ENCODE measurements at places on chromosomes 1 and 21. TPM values are rescaled to one million over a fixed set of nuclear protein-coding genes. Genes with fewer than 3 reads are reported as not detected.

The PER3 gene
- total RNA-seq, result 4.9 TPM

The CFHR1 gene
- not detected for total RNA-seq

The CFAP74 gene
- total RNA-seq, result not detected

The CD5L gene
- not detected for total RNA-seq

The DNAJC28 gene
- total RNA-seq, result 1.5 TPM

The ACADM gene
- 22.2 TPM for total RNA-seq

The HIVEP3 gene
- 0.71 TPM for total RNA-seq

The SLC9A1 gene
- 3.4 TPM for total RNA-seq

The BTBD19 gene
- total RNA-seq, result 4.3 TPM

The ARHGEF19 gene
- total RNA-seq, result 5.5 TPM

The GFI1 gene
- under 0.01 TPM for total RNA-seq

Measured in smooth muscle cell of bladder (primary cell).